Small intestine (tissue), 16 donors: ENCODE measurements at places on chromosomes 5 and 9.

DNA sequence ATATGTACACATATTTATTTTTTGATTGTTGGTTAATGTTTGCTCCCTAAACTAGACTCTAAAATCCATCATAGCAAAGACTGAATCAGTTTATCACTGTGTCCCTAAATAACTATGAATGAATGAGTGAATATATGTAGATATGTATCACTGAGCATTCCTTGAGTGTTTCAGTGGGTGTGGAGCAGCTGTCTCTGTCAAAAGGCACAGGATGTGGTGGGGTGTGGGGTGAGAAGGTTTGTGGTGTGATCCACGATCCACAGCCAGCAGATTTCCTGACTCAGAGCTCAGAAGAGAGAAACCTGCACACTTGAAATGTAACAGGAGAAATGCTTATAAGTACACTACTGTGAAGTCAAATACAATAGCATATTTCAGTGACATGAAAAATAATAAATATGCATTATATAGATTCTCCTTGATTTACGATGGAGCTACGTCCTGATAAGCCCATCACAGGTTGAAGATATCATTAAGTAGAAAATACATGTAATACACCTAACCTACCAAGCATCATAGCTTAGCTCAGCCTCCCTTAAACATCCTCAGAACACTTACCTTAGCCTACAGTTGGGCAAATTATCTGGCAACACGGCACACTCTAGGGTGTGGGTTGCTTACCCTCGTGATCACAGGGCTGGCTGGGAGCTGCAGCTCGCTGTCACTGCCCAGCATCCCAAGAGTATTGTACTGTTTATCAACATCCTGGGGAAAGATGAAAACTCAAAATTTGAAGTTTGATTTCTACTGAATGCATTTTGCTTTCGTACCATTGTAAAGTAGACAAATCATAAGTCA lies 287.0 kb downstream of the GAS1 start:
- no peak for DNase-seq

GRCh38 chr5:119275601-119276173 lies 80.1 kb upstream of the TNFAIP8 start:
- DNase-seq = no peak

GRCh38 chr5:34751807-34752736 lies 86.9 kb upstream of the TTC23L start:
- DNase-seq = peak; percentile 76

DNA sequence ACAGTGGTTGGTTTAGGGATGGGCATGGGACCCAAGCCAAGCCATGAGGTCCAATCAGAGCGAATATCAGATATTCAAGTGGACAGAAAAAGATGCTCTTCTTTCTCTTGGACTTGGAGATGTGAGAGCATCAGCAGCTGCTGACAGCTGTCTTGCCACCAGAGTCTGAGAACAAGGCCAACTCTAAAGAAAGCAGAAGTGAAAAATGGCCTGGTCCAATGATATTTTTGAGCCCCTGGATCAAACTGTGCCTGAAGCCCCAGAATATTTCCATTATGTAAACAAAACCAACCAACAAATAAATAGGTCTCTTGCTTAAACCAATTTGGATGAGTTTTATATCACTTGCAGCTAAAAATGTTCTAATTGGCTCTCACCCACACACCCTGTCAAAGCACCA lies 30.7 kb upstream of the JADE2 start:
- no peak for DNase-seq

DNA sequence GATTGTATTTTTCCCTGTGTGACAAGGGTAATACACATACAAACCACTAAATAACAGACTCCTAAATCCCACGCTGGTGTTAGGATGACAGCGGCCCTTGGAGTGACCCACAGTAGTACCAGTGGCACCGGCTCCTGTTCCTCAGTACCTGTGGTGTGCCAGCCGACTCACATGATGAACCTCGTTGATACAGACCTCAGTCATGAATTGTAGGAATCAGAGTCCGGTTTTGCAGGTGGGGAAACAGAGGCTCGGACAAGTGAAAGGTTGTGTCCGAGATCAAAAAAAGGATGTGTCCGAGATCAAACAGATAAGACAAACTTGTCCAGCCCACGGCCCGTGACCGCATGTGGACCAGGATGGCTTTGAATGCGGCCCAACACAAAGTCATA lies 78.0 kb downstream of the AMBP start:
- no peak for DNase-seq
